ENCODE measurements at places on chromosomes 11 and 22.

DNA sequence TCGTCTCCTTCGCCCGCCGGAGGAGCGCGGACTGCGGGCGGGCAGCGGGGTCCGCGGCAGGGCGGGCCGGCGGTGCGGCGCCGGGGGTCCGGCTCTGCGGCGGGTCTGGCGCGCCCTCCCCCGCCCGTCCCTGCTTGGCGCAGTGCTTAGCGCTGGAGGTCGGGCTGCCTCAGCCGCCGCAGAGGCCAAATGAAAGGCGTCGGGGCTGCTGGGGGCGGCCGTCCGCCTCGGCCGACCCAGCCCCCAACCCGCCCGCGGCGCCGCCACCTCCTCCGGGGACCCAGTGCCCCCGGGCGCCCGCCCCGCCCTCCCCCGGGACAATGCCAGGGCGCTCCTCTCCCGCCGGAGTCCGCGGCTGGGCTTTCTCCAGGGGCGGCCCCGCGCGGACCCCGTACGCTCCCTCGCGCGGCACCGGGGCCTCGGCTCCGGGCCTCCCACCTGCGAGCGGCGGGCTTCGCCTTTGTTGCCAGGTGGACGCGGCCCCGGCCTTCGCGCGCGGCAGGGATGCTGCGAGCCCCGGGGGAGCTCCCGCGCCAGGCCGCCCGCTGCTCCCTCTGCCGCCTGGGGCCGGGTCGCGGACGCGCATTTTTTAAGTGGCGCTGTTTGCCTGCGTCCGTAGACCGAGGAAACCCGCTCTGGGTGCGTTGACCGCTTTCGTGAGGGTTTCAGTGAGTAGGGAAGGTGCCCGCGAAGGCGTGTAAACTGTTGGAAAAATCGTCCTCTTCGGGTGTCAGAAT is 583 bp downstream of the APLP2 start:
- no peak for DNase-seq

DNA sequence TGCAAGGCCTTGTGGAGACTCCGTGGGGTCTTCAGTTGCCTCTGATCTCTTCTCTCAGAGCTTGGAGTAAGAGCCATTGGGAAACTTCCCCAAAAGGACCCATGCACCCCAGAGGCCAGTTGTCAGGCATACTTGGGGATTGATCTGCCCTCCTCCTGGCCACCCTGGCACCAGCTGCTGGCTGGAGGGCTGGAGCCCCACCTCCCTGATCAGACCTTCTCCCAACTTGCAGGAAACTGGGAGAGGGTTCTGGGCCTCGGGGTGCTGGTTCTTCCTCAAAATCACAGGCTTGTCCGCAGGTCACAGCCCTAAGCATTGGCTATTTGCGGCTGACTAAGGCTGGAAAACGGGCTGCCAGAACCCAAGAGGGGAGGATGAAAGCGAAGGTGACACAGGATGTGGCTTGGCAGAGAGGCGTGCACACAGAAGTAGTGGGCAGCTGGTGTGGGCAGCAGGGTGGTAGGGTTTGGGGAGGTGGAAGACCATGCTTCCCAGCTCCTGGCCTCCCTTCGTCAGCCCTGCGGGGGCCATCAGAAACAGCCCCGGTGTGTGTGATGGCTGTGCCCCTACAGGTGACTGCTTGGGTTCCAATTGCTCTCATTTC is 1.3 kb upstream of the DGKZ start:
- DNase-seq: no peak

DNA sequence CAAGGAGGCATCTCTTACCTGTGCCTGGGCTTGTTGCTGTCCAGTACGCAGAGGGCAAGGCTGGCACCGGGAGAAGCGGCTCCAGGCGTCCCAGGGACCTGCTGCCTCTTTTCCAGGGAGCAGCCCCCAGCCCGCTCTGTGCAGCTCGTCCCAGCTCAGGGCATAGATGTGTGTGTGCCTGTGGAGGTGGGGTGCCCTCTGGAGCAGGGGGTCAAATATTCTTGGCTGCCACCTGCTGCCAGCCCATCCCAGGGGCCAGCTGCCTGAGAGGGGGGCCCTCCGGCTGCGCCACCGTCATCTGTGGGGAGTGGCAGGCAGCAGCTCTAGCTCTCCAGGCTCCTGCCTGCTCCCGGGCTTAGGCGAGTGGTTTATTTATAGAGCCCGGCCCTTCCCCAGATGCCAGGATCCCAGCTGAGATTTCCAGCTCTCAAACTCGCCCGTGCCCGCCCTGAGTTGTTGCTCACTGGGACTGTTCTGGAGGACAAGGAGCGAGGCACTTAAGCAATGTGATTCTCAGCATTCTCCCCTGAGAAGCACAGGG is 87.5 kb downstream of the RTL6 start:
- no peak for DNase-seq

- peak; percentile 93 for DNase-seq
Observed at GRCh38 chr22:39392341-39392948, 7.1 kb upstream of the TAB1 start.

DNA sequence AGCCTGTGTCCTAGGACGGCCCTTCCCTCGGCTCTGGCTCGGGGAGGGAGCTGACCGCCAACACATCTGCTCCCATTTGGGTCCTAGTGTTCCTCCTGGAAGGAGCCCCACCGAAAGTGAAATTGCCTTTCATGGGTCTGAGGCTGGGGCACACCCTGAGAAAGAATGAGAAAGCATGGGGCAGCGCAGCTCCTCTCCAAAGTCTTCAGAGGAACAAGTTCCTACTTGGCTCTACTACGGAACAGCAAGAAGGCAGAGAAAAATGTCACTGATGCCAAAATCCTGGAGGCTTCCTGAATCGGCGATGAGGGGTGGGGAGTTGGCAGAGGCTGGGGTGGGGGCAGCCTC is 41.5 kb upstream of the MYEOV start:
- no peak for DNase-seq

DNA sequence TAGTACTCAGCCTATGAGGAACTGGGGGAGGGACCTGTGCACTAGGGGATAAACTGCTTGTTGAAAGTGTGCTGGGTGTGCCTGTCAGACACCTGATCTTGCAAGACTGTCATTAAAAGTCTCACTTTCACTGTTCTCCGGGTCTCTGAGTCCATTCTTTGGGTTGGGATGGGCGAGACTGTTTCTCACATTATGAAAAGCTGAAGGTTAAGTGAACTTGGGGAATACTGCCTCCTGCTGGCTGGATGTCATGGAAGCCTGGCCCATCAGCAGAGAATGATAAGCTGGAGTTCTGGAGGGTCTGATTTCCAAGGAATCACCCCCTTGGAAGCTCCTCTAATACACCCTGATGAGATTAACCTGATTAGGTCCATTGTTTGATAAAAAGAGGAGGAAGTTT is 9.0 kb upstream of the VPREB1 start:
- DNase-seq: peak; percentile 9

GRCh38 chr11:79708319-79708932 is 267.6 kb upstream of the TENM4 start:
- DNase-seq: peak; percentile 21

DNA sequence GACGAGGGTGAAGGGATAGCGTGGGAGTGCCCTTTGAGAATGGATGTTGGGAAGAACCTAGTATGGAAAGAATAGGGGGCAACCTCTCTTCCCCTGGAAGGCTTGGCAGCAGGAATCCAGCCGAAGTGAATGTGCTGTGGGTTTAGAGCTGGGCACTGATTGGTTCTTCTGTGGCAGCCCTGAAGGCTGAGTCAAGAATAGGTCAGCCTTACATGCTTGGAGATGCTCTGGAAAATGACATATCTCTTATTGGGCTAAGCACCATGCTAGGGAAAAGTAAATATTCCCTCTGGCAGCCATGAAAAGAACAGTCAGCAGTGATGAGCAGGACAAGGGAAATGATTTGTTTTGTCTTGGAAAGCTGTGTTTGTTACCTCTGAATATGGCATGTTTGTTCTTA is 149.5 kb downstream of the COMMD9 start:
- no peak for DNase-seq

DNA sequence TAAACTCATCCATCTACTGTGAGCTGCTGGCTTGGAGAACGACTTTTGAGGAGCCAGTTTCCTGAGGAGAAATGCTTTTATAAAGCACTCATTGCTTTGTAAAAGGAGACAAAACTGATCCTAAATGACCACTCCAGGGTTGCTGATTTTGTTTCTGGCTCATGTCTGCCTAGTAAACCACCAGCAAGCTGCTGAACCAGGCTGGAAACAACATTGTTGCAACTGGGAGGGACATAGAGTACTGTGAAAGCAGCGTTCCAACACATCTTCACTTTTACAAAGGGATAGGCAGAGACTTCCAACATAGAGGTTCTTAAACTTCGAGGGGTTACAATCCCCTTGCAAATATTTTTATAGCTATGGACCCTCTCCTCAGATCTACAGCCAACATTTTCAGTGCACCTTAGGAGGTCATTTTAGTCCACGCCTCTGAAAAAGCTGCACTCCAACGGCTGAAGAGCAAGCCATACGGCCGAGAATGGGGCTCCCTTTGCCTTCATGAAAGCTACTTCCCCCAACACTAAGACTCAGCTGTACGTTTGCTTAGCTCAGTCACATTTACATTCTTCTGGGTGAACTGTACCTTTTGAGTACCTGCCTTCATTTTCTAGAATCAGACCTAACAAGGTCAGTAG is 54.7 kb downstream of the PANX1 start:
- DNase-seq: no peak

- no peak for DNase-seq
Observed at GRCh38 chr22:49497266-49497665, 330.4 kb downstream of the BRD1 start.

GRCh38 chr22:42383287-42383686 is 48.9 kb downstream of the NFAM1 start:
- no peak for DNase-seq

GRCh38 chr22:46010951-46011626 is 34.1 kb upstream of the WNT7B start:
- no peak for DNase-seq

GRCh38 chr11:61701242-61701886 is 21.2 kb downstream of the DAGLA start:
- peak; percentile 46 for DNase-seq

- DNase-seq: peak; percentile 56
Observed at GRCh38 chr11:62487738-62488551, 58.7 kb downstream of the AHNAK start.

- no peak for DNase-seq
Observed at GRCh38 chr22:47773635-47774034, 1011.2 kb downstream of the TBC1D22A start.

GRCh38 chr11:14342906-14343305 is 16.1 kb downstream of the RRAS2 start:
- no peak for DNase-seq

DNA sequence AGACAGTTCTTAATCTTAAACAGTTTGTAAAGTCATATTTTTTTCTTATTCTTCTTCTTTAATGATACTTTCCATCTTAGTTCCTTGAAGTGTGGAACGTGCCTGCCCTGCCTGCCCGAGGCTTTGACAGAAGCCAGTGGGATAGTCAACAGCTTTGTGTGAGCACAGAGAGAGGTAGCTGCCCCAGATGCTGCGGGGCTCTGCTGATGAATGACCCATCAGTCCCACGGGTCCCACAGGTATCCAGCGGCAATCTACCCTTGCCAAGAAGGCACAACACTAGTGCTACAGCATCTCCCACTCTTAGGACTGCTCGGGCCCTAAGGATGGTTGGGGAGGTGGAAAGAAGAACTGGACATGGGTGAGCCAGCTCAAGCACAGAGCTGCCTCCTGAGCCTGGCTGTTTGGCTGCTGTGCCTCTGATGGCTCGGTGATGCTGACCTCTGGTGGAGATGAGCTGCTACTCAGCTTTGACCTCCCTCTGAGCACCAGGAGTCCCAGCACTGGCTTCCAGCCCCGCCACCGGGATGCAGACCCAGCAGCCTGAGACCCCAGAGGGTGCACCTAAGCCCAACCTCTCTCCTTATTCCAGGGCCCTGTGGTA is 11.8 kb upstream of the APLNR start:
- DNase-seq: peak; percentile 46

DNA sequence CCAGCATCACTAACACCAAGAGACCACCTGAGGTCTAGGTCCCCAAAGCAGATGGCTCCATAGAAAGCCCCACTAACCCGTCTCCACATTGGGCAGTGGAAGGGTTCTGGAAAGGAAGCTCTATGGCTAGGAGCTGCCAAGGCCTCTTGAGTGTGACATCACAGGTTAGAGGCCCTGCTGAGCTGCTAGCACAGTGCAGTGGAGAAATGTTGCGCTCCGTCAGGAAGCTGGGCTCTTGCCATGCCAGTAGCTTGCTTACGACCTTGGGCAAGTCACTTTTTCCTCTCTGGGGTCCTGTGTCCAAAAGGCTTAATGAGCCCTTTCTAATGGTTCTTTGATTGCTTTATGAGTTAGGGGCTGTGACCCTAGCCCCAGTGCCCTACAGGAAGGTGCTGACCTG is 10.6 kb downstream of the PIK3IP1 start:
- peak; percentile 50 for DNase-seq

GRCh38 chr22:45548991-45549761 is 46.5 kb downstream of the FBLN1 start:
- DNase-seq: no peak

DNA sequence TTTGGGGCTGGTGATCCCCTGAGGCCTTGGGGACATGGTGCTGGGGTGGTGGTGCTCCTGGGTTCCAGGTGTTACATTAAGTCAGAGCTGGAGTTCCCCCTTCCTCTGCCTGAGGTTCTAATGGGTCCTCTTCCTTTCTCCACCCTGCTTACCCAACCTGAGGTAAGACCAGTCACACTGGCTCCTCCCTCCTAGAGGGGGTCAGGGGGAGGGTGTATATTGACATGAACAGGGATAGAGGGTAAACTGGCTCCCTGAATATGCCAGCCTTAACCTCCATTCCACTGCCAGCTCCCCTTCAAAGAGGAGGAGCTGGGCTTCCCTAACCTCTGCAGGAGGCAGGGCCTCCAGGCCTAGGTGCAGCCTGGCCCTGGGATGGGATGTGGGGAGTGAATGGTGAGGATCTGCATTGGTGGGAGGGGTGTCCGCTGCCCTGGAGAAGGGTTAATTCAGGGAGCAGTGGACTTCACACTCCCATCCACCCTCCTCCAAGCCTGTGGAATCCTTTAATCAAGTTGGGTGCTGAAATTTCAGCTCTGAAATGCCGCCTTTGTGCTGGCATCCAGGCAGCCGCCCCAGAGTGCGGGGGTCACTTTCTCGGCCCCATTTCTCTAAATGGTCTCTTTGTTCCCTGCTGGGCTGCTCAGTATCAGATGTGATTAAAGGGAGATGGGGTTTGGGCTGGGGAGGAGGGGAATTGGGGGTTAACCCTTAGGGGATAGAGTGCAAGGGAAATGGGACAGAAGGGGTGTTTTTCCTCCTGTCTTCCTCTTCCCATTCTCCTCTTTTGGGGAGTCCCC is 15.2 kb downstream of the POLR2F start:
- DNase-seq: no peak

GRCh38 chr11:67731583-67731982 is 57.2 kb upstream of the ALDH3B2 start:
- no peak for DNase-seq

DNA sequence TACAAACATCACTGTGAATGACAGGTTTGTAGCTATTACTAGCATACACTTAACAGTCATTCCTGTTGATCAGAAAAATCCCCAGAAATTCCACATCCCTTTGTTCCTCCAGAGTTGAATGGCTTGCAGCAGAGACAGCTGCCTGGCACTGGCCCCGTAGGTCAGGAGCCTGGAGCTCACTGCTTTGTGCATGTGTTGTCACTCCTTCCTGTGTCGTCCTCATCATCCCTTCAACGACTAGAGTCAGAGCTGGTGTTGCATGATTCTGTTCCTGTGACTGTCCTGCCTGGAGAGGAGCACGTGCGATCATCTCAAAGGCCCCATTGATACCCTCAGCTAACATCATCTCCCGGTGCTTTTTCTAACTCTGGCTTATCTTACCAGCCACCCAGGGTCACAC is 58.3 kb downstream of the LDLRAD3 start:
- DNase-seq: no peak

- DNase-seq: no peak
Observed at GRCh38 chr22:36204632-36205015, 3.0 kb upstream of the APOL4 start.

GRCh38 chr11:93603225-93604007 is 58.1 kb upstream of the CEP295 start:
- DNase-seq: no peak
